ENCODE measurements at places on chromosomes 6 and 20.

DNA sequence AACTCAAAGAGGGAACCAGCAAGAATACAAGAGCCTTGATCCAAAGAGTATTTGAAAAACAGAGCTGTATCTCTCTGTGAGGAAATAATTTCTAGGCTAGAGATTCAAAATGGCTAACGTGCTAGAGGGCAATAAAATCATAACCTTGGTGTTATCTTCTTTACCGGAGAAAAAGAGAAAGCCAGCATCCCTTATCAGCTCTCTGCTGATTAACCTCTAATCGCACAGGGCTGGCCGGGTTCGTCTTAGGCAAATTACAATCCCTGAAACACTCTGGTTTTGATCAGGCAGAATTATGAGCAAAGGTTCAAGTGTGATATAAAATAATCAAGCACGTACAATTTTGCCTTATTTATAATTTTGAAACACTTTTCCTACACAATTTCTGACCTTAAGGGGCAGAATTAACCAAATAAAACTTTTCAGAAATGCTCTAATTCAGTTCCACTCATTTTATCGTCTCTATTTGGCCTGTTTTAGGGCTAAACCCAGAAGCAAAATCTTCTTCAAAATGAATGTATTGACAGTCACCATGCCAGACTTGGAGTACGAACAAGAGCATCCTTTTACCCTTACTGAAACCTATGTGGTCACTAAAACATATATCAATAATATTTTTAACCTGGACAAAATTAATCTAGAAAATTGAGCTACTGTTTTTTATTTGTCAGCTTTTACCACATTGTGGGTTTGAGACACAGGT lies 13.7 kb downstream of the PSMB9 start:
- DNase-seq, result no peak

- DNase-seq, result peak; percentile 25
Observed at GRCh38 chr6:13767121-13767808, 47.1 kb downstream of the MCUR1 start.

- DNase-seq, result no peak
Observed at GRCh38 chr6:166496460-166496859, 90.0 kb downstream of the RAMACL start.

- DNase-seq, result no peak
Observed at GRCh38 chr6:152583888-152584287, 53.3 kb downstream of the SYNE1 start.

GRCh38 chr20:57211908-57212533 lies 54.4 kb downstream of the BMP7 start:
- no peak for DNase-seq

DNA sequence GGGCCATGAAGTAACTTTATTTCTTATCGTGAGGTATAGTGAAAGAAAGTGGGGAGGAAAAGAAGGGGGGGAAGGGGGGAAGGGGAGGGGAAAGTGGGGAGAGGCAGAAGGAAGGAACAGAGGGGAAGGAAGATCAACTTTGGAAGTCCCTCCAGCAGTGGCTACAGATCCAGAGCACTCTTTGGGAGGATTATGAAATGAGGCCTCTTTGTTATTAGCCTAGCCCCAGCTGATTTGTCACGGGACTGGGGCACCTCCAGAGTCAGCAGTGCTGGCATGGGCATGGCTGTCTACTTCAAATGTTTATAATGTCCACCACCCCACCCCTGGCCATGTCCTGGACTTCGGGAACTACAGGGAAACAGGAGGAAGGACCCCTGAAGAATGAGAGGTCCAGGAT lies 7.6 kb downstream of the MOCS1 start:
- no peak for DNase-seq

DNA sequence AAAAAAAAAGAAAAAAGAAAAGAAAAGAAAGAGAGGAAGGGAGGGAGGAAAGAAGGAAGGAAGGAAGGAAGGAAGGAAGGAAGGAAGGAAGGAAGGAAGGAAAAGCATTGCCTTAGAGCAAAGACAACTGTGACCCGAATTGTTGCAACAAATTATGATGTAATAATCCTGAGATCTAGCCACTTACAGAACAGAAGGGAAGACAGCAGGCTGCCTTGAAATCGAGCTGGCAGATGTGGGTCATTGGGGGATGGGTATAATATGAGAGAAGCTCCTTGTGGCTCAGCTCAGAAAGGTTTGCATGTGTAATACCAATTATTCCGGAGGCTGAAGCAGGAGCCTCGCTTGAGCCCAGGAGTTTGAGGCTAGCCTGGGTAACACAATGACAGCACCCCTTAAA lies 208.1 kb upstream of the PROKR2 start:
- no peak for DNase-seq

DNA sequence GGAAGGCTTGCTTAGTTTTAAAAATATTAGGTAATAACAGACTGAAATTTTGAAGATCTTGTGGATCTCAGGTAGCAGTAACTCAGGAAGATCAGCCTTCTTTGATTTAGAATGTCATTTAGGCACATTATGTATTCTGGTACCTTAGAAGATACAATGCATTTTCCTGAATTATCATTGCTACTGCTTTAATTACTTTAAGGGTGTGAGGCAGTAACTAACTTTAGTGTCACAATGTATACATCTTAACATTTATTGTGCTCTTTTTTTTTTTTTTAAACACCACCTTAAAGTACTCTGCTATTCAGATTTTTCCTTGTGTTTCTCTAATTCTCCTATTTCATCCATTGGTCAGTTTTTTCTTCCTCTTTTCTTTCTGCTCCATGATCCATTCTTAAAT lies 13.3 kb downstream of the MAPK14 start:
- DNase-seq, result no peak

- DNase-seq, result no peak
Observed at GRCh38 chr6:110315869-110316398, 42.2 kb downstream of the METTL24 start.

GRCh38 chr6:33217681-33218080 lies 9.4 kb downstream of the RING1 start:
- no peak for DNase-seq

DNA sequence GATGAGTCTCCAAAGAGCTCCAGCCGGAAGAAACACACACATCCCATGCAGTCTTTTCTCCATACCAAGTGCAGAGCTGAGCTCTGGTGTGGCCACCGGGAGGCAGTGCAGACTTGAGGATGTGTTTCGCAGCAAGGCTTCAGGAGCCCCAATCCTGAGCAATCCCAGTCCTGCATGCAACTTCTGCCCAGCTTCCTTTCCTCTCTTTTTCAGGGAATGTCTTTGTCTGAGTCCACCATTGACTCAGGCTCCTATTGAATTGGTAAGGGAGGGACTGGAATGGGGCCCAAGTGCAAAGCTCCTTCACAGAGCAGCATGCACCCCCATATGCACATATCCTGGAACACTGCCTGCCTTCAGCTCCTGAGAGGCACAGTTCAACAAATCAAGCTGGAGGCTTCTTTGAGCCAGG lies 50.5 kb upstream of the ASIP start:
- DNase-seq, result peak; percentile 62

- DNase-seq, result no peak
Observed at GRCh38 chr6:38113825-38114576, 294.5 kb downstream of the ZFAND3 start.
